ENCODE measurements at places on chromosomes 5 and 9.

DNA sequence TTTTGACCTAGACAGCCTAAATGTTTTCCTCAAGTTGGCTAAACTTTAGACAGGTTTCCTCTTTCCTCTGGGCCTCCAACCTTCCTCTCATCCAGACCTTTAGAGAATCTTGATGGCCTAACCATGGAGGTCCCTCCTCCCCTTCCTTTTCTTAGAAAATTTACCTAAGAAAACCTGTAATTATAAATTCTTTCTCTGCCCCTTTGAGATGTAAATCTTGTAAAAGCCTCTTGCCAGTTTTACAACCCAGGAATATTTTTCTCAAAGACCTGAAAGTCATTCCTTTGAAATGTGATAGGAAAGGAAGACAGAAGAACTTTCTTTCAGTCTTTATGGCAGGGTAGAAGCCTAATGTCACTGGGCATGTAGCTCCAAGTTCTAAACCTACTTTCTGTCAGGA lies 1752.6 kb upstream of the C9orf72 start:
- DNase-seq = no peak

DNA sequence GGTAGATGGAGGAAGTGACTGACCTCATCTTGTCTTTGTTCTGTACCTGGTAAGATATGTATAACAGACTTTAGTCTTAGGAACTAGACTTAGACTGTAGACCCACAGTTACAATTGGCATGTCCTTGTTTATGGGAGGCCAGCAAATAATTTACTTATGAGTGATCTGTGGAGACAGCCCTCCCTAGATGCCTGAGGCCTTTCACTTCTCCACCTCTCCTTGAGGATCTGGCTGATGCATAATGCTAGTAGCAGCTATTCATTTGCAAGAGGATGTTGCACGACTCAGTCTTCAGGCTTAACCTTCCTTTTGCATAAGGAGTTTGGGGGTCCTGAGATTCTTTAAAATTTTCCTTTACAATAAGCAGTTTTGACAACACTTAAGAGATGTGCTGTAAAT lies 100.7 kb downstream of the YTHDC2 start:
- DNase-seq = no peak

- no peak for DNase-seq
Measured at GRCh38 chr9:84609779-84610178, 59.8 kb upstream of the NTRK2 start.

- DNase-seq = no peak
Measured at GRCh38 chr5:178203670-178204181, 607 bp upstream of the HNRNPAB start.

DNA sequence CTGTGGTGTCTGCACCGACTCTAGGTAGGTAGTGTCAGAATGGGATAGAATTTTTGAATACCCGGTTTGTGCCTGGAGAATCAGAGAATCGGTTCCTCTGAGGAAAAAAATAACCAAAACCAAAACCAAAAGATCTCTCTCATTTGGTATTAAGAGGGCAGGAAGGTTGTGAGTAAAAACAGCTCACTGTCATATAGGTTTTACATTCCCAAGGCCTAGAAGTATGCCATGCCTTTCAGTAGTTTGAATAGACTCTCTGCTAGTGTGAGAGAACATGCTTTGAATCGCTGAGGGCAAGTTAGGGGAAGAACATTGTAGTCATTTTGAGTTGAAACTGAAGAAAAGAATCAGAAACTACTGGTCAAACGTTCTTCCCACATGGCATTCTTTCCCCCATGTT lies 411.4 kb upstream of the CD180 start:
- no peak for DNase-seq

DNA sequence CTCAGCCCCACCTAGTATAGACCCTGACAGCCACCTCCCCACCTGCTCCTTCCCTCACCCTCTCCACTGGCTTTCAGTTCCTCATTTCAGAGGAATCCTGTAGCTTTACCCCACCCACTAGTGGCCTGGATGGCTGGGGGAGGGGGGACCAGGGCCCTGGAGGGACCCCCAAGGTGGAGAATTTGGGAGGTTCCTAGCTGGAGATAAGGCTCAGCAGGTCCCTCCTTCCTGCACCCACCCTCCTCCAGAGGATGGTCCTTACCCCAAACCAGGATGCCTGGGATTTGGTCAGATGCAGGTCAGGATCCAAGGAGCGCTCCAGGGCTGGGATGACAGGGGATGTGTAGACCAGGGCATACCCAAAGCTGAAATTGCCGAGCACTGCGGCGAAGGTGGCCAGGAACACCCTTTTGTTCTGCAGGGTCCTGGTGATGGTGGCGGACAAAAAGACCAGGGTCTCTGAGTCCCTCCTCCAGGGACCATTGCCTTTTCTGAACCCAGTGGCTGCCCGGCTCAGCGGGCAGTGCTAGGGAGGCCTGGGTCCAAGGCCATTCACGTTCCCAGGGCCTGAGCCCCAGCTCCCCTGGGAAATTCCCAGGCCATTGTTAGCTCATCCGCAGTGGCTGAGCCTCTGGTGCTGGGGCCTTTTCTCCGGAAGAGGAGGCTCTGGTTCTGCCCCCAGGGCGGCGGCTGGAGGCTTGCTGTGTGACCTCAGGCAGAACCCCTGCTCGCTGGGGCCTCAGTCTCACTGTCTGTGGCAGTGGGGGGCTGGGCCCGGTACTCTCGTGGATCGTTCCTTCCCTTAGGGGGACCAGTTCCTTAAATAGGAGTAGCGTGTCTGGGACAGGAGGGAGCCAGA lies 678 bp downstream of the SLC2A6 start:
- peak; percentile 8 for DNase-seq

- no peak for DNase-seq
Measured at GRCh38 chr5:136058039-136058971, 29.5 kb downstream of the TGFBI start.

GRCh38 chr5:77761606-77762005 lies 14.5 kb downstream of the TBCA start:
- DNase-seq = no peak

- no peak for DNase-seq
Measured at GRCh38 chr5:38874948-38875456, 29.2 kb downstream of the OSMR start.

GRCh38 chr9:35834260-35835215 lies 5.5 kb downstream of the TMEM8B start:
- DNase-seq = no peak

- no peak for DNase-seq
Measured at GRCh38 chr9:15389173-15389572, 33.5 kb upstream of the SNAPC3 start.

GRCh38 chr5:52786949-52787599 lies 642 bp upstream of the ITGA1 start:
- peak; percentile 25 for DNase-seq

- DNase-seq = no peak
Measured at GRCh38 chr9:89522959-89523285, 25.0 kb upstream of the SEMA4D start.

- DNase-seq = no peak
Measured at GRCh38 chr5:137072361-137073115, 426.6 kb downstream of the SPOCK1 start.

DNA sequence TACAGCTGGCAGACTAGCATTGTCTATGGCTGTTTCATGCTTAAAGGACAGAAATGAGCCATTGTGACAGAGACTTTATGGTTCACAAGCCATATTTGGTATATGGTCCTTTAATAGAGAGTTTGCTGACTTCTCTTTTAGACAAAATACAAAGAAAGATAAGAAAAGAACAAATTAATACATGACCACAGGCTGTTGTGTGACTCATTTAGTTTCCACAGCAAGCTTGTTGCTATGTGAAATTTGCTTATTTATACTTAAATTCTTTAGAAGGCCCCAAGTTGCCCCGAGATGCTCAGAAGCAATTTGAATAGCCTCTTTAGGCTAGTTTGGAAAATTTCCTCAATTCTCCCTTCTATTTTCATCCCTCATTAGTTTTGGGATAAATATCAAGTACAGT lies 315.3 kb upstream of the RPS23 start:
- DNase-seq = no peak

DNA sequence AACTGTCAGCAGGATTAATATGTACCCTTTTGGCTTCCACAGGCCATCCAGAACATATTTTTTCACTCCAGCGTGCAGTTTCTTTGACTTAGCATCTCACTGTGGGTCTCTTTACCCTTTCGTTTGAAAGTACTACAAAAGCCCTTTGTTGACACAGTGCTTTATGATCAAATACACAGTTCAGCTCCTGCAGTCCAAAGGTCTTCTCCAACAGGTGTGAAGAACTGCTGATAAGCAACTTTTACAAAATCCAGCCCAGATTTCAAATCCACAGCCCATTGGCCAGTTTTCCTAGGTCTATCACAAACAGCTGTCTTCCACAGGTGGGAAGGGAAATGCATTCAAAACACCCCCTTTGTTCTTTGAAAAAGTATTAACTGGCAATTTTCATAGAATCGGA lies 54.8 kb downstream of the MYO10 start:
- DNase-seq = no peak

DNA sequence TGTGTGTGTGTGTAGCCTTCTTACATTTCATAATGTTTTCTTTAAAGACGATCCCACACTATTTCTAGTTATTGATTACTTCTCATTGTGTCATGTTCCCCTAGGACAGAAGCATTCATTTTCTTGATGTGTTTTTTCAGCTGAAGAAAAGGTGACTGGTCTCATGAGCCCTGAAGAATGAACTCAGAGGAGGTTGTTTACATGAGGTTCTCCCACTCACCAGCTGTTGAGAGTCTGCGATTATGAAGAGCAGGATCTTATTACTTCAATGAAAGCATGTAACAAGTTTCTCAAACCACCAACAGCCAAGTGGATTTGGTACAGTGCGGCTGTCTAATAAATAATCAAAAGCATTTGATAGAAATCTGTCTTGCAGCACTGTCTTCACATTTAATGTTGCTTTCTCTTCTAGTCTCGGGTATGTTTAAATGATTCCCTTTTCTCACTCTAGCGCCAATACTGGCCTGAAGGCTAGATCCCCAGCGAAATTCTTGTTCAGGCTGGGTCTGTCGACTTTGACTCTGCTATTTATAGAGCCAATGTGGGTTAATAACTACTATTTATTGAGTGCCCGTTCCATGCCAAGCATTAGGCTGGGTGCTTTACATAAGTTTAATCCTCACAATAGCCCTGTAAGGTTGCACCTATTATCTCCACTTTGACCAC lies 9.6 kb upstream of the FSD1L start:
- DNase-seq = no peak

- DNase-seq = no peak
Measured at GRCh38 chr5:168822248-168822744, 243.1 kb upstream of the PANK3 start.

DNA sequence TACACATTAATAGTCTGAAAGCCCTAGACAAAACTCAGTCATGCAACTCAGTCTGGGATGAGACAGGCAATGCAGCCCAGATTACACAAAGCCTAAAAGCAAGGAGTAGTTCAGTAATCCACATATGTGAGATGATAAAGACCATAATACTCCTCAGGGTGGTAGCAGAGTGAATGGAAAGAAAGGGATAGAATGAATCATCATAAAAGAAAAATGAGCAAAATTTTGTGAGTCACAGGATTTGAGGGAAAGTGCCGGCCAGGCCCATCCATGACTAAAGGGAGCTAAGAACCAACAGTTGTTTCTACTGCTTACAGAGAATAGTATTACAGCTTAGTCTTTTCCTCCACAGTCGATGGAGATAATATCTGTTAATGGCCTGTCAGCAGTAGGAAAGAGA lies 90.0 kb upstream of the POU5F2 start:
- DNase-seq = no peak

- DNase-seq = no peak
Measured at GRCh38 chr5:146848133-146848532, 30.4 kb downstream of the PPP2R2B start.

DNA sequence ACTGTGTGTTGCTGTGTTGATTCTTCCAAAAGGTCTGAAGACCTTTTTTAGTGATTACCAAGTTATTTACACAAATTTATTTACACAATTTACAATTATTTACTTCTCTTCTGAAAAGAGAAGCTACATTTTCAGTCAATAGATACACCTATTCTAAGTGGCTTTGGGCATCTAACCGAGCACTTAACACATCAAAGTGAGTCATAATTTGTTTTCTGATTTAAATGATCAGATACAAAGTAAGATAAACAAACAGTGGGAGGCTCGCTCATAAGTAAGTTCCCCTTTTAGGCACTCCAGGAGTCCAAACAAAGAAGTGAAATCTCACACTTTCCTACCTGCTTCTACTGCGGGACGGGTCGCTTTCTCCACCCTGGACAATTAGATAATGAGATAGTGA lies 90.2 kb downstream of the APBA1 start:
- no peak for DNase-seq

DNA sequence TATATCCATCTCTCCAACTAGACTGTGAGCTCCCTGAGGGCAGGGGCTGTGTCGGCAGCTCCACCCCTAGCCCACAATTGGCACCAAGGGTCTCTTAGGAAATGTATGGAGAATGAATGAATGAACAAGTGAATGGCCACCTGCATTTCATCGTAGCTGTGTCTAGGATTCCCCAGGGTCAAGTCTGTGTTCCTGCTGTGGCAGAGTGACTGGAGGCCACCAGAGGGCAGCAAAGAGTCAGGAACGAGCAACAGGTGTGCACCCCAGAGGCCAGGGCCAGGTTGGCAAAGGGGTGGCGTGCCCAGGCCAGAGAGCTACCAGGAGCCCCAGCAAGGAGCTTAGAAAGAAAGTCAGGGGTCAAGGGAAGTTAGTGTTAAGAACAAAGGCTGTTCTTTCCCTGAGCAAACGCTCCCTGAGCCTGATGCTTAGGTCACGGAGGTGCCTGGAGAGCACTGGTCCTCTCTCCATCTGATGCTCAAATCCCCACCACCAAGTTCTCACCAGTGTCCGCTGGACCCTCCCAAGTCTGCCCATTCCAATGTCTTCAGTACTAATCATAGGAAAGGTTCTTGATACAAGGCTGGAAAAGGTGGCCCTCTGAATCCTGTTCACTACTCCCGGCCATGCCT lies 160.7 kb downstream of the PAX5 start:
- DNase-seq = peak; percentile 49

DNA sequence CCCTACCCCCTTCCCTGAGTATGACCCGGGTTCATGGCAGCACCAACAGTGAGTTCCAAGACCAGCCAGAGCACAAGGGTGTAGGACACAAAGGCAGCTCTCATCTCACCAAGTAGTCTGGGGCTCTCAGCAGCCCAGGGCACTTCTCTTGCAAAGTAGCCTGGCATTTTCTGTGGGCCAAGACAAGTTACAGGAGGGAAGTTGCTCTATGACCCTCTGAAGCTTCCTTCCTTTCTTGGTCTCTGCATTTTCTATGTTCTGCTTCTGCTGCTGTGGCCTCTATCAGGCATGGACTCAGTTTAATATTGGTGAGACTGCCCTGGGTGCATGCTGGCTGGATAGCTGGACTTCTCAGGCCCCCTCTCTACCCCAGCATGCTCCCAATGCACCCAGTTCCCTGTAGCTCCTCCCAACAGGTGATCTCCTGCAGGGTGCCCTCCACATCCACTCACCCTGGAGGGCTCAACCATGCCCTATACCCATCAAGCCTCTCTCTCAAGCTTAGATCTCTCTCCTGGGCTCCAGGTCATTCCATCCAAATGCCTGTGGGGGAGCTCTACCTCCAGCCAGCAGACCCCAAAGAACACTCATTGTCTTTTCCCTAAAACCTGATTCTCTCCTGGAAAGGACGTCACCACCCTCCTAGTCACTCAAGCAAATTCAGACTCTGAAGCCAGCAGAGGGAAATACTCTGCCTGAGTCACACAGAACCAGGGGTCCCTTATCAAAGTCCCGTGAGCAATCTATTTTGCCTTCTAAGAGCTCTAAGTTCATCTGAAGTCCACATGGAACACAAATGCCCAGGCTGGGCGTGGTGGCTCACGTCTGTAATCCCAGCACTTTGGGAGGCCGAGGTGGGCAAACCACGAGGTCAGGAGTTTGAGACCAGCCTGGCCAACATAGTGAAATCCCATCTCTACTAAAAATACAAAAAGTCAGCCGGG lies 13.8 kb downstream of the TBC1D2 start:
- no peak for DNase-seq

Measured in pons (tissue), 1 donor.